Ovary (tissue), 10 donors: ENCODE measurements at places on chromosomes 7 and 10. TPM values are rescaled to one million over a fixed set of nuclear protein-coding genes. Genes with fewer than 3 reads are reported as not detected.
A peak's percentile ranks its signal among the peaks of the same experiment; 100 is the strongest.

Gene MINDY3
- total RNA-seq = 43.3 TPM

Gene SRGN
- 36.0 TPM for total RNA-seq

Gene EVX1
- total RNA-seq = not detected

Gene SPDYE8
- not detected for total RNA-seq

Gene GLI3
- 14.7 TPM for total RNA-seq

Gene PDAP1
- 31.1 TPM for total RNA-seq

Gene CUL1
- total RNA-seq = 51.3 TPM

Gene COL17A1
- 0.72 TPM for total RNA-seq

Gene GPR85
- total RNA-seq = 0.42 TPM

Gene CDHR3
- total RNA-seq = 15.2 TPM

Gene ZNF273
- 8.1 TPM for total RNA-seq

Gene ARHGAP21
- total RNA-seq = 72.0 TPM

- no peak for DNase-seq
Measured at GRCh38 chr7:79093421-79093820, 360.0 kb downstream of the MAGI2 start.

- DNase-seq = no peak
Measured at GRCh38 chr7:47670729-47671128, 88.8 kb upstream of the TNS3 start.

DNA sequence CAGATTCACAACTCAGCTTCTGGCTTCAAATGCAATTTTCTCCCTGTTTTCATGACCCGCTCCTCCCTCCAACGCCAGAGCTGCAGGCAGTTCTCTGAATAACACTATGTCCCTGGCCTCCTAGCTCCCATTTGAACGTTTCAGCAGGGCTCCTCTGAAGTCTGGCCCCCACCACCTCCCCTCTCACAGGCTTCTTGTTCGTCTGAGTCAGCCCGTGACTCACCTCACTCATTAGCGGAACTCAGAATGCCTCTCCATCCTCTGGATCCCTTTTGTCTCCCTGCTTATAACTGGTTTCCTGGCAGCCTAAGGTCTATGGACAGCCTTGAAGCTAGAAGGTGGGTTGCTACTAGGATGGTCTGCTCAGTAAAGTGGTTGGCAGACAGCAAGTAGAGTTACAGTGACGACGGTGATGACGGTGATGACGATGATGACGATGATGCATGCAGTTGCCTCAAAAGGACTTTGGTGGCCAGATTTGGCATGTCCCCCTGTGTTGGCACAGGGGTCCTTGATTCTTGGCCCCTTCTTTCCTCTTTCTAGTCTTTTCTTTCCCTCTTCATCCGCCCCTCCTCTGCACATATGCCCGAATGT, 83.3 kb upstream of the MKLN1 start:
- DNase-seq = peak; percentile 58

DNA sequence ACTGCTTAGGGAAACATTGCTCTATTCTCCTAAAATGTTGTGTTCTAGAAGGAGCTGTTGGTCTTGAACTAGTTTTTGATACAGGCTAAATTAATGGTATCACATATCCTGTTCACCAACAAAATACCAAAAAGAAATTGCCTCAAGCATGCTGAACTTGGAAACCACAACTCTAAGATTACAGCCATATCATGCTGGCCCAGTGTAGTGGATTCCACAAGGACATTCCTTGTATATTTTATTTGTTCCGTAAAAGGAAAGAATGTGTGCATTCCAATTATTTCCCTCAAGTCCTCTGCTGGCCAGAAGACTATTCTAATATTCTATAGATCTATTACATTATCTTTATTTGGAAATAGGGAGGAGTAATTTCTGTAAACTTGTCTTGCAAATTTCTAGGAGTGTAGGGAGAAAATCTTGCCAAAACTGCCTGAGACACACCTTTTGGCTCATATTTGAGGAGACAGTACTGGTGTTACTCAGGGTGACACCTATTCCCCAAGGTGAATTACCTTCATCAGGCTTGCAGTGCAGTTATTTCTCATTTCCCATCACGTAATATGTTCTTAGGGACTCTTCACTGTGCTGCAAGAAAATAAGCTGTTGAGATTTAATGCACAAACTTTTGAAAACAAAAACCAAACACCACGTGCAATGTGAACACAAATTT, 1.9 kb upstream of the NEBL start:
- no peak for DNase-seq

- no peak for DNase-seq
Measured at GRCh38 chr7:139011373-139011772, 24.5 kb downstream of the ZC3HAV1L start.

GRCh38 chr7:77980087-77980713, 181.6 kb downstream of the PHTF2 start:
- DNase-seq = no peak

DNA sequence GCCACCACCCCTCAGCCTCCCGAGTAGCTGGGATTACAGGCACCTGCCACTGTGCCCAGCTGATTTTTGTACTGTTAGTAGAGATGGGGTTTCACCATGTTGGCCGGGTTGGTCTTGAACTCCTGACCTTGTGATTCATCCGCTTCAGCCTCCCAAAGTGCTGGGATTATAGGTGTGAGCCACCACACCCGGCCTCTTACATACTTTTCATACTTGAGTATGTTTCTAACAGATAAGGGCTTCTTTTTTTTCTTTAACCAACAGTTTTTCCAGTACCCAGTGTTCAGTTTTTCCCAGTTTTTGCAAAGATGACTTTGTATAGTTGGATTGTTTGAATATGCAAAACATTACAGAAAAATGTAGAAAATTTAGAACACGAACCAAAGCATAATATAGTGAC, 7.7 kb downstream of the EIF4H start:
- no peak for DNase-seq

- DNase-seq = no peak
Measured at GRCh38 chr7:117237646-117238045, 85.2 kb downstream of the WNT2 start.

DNA sequence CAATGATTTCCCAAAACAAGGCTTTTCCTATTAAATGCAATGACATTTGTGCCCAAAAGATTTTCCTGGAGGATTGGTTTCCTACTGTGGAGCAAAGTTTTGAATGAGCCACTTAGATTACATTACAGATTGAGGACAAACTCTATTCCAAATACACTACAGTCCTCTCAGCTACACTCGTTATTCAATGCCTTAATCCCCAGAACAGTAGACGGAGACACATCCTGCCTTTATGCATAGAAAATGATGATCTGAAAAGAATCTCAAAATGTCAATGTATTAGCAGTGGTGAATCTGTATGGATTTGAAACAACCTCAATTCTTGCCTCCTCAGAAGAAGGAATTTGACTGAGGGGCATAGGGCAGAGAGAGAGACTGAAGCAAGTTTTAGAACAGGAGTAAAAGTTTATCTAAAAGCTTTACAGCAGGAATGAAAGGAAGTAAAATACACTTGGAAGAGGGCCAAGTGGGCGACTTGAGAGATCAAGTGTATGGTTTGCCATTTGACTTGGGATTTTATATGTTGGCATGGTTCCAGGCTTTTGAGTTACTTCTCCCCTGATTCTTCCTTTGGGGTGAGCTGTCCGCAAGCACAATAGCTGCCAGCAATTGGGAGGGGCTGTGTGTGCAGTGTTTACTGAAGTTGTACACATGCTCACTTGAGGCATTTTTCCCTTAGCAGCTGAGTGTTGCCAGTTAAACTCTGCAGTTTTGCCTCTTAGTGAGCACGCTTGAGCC, 891.9 kb upstream of the MBL2 start:
- DNase-seq = no peak

DNA sequence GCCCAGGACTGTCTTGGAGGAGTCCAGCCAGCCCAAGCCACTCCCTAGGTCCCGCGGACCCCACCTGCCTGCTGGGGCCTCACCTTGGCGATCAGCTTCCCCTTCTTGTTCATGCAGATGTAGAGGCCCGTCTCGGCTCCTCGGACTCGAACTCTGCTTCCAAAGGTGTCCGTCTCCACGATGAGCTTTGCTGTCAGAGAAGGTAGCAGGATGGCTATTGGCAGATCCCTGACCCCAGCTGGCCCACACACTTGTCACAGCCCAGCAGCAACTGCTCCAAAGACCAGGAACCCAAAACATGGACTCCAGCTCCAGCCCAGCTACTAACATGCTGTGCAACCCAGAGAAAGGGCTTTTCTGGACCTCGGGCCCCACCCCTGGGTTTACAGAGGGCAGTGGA, 4.5 kb downstream of the FGF8 start:
- no peak for DNase-seq

DNA sequence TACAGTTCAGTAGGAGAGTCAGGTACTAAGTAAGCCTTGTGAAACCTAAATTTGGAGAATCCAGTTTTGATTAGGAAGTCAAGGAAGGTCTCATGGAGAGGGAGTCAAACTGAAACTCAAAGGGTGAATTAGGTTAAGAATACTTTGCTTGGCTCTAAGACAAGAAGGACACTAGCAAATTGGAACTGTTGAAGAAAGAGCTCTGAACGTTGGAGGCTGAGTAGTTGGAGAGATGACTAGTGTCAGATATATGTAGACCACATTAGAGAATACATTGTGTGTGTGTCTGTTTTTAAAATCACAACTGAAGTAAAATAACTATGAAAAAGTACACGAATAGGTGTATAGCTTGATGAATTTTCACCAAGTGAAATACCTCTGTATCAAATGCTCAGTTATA, 6.3 kb downstream of the VPS26A start:
- DNase-seq = no peak

- DNase-seq = no peak
Measured at GRCh38 chr10:114520453-114520852, 116.2 kb upstream of the AFAP1L2 start.

DNA sequence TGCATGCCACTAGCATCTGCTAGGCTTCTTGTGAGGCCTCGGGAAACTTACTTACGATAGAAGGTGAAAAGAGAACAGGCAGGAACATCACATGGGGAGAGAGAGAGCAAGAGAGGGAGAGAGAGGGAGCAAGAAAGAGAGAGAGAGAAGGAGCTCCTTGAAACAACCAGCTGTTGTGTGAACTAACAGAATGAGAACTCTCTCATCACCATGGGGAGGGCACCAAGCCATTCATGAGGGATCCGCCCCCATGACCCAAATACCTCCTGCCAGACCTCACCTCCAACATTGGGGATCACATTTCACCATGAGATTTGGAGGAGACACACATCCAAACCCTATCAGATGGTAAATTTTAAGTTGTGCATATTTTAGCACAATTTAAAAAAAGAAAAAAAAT, 1217.2 kb downstream of the TYW1 start:
- DNase-seq = no peak

- no peak for DNase-seq
Measured at GRCh38 chr7:148623586-148624282, 33.2 kb downstream of the C7orf33 start.

DNA sequence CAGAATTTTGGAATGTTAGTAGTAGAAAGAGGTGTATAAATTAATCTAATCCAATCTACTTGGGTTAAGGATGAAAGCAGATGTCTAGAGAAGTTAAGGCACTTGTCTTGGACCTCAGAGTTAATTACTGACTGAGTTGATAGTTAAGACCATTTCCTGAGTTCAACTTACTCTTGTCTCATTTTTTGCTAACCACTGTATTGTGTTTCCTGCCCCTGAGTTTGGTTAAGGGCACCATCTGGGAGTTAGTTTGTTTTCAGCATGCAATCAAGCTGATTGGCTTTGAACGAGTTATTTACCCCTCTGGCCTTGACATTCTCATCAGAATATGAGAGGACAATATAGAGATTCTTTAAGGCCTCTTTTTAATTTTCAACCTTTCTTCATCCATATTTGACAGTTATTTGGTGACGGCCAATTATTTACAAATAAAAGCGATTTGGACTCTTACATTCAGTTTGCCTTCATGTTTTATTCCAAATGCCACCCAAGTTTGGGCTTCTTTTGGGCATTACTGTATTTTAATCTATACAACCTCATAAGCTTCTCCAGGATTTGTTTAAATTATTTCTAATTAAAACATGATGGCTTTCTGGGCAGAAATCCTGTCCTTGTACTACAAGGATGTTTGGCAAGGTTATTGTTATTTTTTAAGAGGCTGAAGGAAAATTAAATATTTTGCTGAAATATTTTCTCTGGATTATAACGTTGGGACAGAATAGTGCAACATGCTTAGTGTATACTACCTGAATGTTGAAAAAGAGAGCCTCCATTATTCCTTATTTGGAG, 225.0 kb downstream of the CACNB2 start:
- DNase-seq = no peak

- no peak for DNase-seq
Measured at GRCh38 chr10:68463365-68464093, 8.2 kb downstream of the DNA2 start.

DNA sequence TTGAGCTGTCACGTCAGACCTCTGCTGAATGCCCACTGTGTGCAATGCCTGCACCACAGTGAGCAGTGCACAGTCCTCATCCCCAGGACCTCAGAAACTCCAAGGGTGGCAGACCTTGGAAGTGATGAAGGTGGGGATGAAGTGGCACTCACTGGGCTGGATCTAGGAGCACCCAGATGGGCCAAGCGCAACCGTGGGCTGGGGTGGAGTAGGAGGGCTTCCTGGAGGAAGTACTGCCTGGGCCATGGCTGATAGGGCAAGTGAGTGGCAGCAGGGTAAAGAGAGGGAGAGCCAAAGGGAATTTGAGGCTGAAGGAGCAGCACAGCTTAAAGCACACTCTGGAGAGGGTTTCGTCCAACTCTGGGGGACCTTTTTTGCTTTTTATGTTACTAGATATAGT, 52.3 kb downstream of the RBM20 start:
- DNase-seq = no peak

GRCh38 chr10:117165538-117166417, 27.7 kb upstream of the VAX1 start:
- peak; percentile 51 for DNase-seq

DNA sequence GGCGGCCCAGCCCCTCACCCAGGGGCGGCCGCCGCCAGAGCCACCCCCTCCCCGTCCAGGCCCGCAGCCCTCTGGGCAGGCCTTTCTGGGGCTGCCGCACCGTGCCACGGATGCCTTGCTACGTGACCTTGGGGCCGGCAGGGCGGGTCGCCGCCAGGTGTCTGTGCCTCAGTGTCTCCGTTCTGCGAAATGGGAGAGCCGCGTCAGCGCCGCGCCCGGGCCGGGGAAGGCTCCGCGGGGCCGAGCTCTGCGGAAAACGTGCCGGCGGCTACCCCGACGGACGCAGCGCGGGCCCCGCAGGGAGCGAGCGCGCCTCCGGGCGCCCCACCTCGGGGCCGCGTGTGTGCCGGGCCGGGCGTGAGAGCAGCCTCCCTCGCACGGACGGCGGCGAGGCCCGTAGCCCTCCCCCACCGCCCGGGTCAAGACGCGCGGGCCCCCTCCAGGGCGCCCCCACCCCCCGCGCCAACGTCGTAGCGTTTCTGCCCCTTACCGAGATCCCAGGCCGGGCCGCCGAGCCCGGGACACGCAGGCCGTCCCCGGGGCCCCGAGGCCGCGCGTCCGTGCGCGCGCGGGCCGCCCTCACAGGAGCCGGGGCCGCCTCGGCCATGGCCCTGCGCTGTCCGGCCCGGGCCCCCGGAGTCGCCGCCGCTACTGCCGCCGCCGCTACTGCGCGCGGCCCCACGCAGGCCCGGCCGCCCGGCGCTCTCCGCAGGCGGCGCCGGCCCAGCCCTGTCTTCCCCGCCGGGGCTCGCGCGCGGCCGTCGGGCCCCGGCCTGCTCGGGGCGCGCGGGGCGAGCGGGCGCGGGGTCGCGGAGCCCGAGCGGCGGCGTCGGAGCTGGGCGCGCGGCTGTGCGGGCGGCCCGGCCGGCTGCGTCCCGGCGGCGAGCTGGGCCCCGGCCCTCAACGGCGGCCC, 1.1 kb downstream of the ZNF777 start:
- no peak for DNase-seq
